ENCODE measurements at places on chromosomes 1 and 21.

GRCh38 chr1:7549277-7550161 is 221.6 kb upstream of the VAMP3 start:
- DNase-seq, result peak; percentile 88

DNA sequence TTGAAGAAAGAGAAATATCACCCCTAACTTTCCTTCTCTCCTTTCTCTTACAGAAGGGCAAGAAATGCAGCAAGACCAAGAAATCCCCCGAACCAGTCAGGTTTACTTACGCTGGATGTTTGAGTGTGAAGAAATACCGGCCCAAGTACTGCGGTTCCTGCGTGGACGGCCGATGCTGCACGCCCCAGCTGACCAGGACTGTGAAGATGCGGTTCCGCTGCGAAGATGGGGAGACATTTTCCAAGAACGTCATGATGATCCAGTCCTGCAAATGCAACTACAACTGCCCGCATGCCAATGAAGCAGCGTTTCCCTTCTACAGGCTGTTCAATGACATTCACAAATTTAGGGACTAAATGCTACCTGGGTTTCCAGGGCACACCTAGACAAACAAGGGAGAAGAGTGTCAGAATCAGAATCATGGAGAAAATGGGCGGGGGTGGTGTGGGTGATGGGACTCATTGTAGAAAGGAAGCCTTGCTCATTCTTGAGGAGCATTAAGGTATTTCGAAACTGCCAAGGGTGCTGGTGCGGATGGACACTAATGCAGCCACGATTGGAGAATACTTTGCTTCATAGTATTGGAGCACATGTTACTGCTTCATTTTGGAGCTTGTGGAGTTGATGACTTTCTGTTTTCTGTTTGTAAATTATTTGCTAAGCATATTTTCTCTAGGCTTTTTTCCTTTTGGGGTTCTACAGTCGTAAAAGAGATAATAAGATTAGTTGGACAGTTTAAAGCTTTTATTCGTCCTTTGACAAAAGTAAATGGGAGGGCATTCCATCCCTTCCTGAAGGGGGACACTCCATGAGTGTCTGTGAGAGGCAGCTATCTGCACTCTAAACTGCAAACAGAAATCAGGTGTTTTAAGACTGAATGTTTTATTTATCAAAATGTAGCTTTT is 2.4 kb downstream of the CCN1 start:
- peak; percentile 34 for DNase-seq

- peak; percentile 64 for DNase-seq
These were observed 30.9 kb upstream of the TAL1 start for GRCh38 chr1:47262787-47263413.

- DNase-seq, result peak; percentile 69
These were observed 302.8 kb upstream of the ADAMTS5 start for GRCh38 chr21:27269644-27270043.

DNA sequence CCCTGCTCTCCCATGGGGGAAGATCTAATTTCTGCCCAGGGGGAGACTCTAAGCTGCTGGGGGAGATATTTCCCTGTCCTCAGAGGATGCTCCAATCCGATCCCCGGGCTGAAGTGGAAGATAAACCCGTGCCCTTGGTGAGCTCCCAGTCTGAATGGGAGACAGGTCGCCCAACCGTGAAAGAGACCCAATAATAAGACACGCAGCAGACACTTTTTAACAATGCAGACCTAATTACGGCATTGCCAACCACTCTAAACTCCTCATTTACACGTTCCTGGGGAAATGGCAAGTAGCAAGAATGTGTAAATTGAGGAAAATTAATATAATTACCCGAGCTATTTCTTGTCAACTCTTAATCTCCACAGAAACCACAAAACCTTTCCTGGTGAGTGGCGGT is 48.7 kb upstream of the ACTL8 start:
- DNase-seq, result no peak

DNA sequence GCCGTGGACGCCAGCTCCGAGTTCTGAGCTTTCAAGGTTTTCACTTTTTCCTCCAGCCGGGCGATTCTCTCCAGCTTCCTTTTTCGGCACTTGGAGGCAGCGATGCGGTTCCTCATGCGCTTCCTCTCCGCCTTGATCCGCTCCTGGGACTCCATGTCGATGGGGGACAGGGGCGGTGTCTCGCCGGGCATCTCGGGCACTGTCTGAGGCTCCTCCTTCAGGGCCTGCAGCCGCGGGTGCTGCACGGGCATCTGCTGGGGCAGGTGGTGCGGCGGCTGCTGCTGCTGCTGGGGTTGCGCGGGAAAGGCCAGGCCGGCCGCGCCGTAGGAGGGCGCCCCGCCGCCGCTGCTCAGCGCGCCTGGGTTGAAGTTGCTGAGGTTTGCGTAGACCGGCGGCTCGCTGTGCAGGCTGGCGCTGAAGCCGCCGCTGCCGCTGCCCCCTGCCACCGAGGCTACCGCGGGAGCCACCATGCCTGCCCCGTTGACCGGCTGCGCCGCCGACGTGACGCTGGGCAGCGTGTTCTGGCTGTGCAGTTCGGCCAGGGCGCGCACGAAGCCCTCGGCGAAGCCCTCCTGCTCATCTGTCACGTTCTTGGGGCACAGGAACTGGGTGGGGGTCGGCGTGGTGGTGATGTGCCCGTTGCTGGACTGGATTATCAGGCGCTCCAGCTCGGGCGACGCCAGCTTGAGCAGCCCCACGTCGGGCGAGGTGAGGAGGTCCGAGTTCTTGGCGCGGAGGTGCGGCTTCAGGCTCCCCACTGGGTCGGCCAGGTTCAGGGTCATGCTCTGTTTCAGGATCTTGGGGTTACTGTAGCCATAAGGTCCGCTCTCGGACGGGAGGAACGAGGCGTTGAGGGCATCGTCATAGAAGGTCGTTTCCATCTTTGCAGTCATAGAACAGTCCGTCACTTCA is 1.4 kb downstream of the JUN start:
- DNase-seq, result peak; percentile 28

DNA sequence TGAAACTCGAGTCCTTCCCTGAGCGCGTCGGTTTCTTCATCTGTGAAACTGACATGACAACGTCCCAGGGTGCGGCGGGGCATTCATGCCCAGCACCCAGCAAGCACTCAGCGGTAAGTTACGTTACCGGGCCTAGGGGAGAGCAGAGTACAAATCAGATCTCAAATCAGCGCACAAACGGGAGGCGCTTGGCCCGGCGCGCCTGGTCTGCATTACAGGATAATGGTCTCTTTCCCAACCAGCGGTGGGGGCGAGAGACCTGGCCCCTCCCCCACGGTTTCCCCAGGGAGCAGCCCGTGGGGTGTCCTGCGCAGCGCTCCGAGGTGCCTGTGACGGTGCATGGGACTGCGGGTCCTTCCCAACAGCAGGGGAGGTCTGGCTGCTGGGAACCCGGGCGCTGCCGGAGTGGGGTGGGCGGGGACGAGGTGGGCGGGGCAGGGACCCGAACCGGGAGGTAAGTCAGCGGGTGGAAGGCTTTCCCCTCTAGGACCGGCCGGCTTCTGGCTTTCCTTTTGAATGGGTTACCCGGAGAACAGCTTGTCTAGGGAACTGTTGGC is 1.0 kb downstream of the TMEM51 start:
- peak; percentile 58 for DNase-seq

- no peak for DNase-seq
These were observed 204.4 kb downstream of the SLC35F3 start for GRCh38 chr1:234108921-234109320.

DNA sequence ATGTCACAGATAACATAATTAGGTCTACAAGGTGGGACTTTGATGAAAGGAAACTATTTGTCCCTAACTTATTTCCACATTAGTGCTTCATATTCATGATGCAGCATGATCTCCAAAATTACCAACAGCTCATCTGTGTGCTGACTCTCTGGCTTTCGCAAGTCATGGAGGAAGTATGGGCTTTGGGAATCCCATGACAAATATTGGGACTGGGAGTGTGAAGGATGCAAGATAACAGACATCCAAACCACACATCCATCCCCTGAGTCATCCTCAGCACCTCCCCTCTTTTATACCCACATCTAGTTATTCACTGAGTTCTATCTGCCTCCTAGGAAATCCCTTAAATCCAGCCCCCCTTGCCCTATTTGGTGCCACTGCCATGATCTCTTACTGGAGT is 102.8 kb upstream of the COL24A1 start:
- no peak for DNase-seq

DNA sequence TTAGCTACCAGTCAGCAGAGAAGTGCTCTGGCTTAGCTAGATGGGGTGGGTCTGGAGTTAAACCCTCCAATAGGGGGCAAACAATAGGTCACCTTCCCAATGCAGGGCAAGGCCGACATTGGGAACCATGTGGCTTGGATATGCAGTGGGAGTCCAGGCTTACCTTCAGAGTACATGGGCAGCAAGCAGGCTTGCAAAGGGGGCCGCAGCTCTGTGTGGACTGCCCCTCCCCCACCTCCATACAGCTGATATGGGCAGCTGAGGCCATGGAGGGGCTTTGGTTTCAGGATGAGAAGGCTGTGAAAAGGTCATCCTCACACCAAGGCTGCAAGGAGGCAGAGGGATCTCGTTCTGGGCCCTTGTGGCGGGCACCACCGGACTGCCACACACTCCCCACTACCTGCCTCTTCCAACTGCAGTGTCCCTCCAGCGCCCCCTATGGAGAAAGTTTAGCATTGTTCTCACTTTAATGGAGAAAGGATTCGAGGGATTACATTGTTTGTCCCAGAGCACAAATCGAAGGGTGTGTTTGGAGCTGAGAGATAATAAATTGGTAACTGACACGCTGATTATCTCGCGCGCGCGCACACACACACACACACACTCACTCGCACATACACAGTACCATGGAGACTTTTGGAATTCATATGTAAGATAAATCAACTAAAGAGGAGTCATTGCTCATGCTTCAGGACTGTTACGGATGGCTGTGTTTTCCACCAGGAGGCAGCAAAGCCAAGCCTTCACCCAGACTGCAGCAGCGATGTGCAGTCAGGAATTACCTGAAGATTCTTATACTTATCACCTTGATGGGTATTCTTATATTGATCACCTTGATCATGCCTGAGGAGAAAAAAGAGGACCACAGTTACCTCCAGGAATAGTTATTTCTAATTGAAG is 7.0 kb upstream of the SMCP start:
- peak; percentile 54 for DNase-seq

DNA sequence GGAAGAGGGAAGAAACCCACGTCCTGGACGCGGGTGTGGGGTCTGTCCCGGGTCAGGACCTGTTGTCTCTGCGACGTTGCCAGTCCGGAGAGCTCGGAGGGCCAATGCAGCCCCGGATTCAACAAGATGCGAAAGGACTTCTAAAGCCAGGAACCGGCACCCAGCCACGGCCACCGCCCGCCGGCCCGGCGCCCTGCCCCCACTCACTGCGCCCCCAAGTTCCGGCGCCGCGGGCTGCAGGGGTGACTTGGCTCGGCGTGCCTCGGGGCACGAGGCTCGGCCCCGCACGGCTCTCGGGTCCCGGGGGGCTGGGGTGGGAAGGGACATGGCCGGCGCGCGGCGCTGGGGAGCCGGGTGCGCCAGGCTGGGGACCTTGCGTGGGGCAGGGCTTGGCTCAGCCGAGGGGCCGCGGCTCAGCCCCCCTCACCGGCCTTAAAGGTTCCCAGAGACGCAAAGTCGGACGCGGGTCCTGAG is 51.8 kb upstream of the H6PD start:
- no peak for DNase-seq

DNA sequence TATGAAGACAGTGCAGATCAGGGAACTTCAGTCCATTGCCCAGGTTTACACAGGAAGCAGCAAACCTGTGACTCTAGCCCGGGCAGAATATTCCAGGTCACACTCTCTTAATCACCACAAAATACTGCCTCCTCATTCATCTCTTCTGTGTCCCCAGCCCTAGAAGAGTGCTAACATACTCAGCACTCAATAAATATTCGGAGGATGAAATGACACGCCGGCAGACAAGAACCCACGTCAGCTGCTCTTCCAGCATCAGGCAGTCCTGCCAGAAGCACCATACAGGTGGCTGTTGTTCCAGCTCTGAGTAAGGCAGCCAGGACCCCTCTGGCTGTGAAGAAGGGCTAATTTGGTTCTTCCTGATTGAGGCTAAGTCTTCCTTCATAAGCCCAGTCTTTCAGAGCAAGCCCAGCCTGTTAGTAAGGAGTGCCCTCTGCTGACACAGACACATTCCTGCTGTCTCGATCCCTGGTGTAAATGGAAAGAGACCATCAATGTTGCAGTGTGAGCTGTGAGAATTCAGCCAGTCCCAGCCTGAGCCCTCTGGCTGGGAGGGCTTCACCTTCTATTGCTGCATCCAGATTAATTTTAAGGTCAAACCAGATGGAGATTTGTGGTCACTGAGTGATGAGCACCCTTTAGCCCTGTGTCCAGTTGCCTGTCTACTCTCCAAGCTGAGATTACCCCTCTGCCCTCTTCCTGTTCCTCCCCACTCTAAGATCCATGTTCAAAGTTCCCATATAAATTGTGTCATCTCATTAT is 45.0 kb upstream of the KIRREL1 start:
- DNase-seq, result peak; percentile 63

DNA sequence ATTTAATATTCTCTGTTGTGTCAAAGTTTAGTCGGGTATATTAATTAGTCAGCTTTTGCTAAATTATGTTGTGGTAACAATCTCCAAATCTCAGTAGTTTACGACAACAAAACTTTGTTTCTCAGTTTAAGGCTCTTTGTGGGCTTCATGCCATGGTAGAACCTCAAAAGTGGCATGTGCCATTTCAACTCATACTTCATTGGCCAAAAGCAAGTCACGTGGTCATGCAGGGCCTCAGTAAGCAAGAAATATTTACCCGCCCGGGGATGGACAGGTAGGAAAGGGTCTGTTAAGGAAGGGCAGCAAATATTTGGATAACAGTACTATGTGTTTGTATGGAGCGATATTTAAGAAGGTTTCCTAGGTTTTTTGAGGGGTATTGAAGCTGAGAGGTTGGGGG is 38.6 kb downstream of the ITSN1 start:
- DNase-seq, result no peak

GRCh38 chr1:83735526-83735925 is 263.4 kb downstream of the TTLL7 start:
- no peak for DNase-seq

DNA sequence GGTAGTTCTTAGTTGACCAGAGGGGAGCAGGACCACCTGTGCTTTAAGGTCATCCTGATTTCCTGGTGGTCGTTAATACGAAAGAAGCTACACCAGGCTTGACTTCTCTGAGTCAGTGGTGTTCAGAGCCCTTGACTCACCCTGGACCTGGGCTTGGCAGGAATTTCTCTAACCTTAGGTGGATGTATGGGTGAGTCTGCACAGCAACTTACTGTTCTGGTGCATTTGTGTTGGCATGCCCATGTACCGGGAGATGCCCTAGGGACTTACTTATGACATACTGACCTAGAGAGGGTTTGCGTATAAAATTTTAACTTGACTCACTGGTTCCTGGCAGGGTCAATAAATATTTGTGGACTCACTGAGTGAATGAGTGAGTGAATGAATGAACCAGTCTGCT is 304.6 kb downstream of the DISC1 start:
- no peak for DNase-seq

GRCh38 chr1:192809307-192810252 is 741 bp downstream of the RGS2 start:
- DNase-seq, result peak; percentile 73

- no peak for DNase-seq
These were observed 328.2 kb upstream of the CHRM3 start for GRCh38 chr1:239058190-239058589.

- DNase-seq, result no peak
These were observed 801.7 kb upstream of the PRMT6 start for GRCh38 chr1:106254748-106255147.

GRCh38 chr1:160830321-160831153 is 32.1 kb downstream of the CD244 start:
- peak; percentile 69 for DNase-seq

GRCh38 chr1:211742272-211742671 is 66.9 kb upstream of the NEK2 start:
- DNase-seq, result no peak
